ENCODE measurements at places on chromosomes 6 and 20.

GRCh38 chr20:10663756-10664155 is 10.0 kb downstream of the JAG1 start:
- no peak for DNase-seq

DNA sequence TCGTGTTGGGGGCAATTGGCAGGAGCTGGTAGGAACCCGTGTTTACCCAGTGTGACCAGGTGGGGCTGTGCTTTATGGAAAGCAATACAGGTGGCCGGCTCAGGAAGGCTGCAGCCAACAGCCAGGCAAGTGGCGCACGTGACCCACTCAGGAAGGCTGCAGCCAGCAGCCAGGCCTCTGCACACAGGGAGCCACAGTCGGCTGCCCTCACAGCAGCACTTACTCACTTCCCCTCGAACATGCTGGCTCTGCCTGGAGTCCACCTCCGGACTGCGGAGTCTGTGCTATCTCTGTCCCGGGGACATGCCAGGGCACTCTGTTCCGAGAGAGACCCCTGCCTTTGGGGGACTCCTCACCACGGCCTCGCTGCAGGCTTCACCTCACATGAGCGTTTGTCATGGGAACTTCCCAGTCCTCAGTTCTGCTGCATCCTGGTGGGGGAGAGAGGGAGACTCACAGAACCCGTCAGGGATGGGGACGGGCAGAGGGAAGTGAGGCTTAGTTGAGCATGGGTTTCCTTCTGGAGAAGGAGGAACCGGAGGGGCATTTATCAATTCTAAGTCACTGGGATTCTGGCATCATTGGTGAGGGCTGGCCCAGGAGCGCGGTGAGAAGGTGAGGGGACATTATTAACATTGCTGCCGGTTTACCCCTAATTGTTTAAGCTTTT is 76.8 kb downstream of the TTLL2 start:
- DNase-seq = no peak

DNA sequence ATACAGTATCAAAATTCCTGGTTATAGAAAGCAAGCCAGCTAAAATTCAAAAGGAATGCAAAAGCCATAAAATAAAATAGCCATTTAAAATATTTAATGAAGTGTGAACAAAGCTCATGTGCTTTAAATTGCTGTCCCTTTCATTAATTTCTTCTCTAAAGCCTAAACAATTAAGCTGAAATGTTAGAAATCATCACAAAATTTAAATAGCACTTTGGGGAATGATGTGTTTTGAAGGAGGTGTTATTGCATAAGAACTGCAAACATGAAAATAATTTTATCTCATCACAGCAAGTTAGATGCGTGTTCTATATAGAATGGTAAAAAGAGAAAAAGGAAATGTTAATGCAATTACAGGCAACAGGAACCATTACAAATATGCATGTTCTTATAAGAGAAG is 111.0 kb downstream of the RIMS1 start:
- DNase-seq = no peak

DNA sequence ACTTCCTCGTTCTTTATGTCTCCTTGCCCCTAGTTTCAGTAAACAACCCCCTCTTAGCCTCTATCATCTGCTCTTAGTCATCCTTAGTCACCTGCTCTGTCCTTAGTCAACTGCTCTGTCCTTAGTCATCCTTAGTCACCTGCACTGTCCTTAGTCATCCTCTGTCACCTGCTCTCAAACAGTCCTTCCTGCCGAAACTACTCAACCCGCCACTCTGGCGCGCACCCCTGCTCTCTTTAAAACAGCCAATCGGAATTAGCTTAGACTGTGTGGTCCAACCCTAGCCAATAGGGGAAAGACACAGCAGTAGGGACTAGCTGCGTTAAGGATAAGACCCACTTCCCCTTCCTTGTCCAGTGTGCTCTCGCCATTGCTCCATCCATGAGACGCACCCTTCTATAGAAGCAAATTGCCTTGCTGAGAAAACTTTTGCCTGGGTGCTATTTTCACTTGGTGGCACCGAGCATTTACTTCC is 73.9 kb downstream of the BACH2 start:
- DNase-seq = peak; percentile 42

GRCh38 chr20:42906120-42906519 is 283.6 kb downstream of the PTPRT start:
- DNase-seq = no peak

- no peak for DNase-seq
Observed at GRCh38 chr6:11497881-11498280, 39.7 kb upstream of the TMEM170B start.

- no peak for DNase-seq
Observed at GRCh38 chr20:21016751-21017150, 89.4 kb downstream of the LINC00237 start.

Data from stimulated activated CD4-positive, alpha-beta T cell treated with anti-CD3 and anti-CD28 coated beads, Interleukin-15, amount 100 ng/mL, for 1 hour (primary cell).